ENCODE measurements at places on chromosomes 2 and 18. TPM values are rescaled to one million over a fixed set of nuclear protein-coding genes. Genes with fewer than 3 reads are reported as not detected.

Gene LIMS4
- 10.1 TPM for total RNA-seq

Gene DPYSL5
- 0.23 TPM for total RNA-seq

Gene C2orf81
- total RNA-seq: 5.0 TPM

Gene RRM2
- 18.7 TPM for total RNA-seq

Gene RBKS
- 2.0 TPM for total RNA-seq

Gene MAL
- total RNA-seq: not detected

Gene TLX2
- not detected for total RNA-seq

Gene KCNJ13
- not detected for total RNA-seq

Gene VWC2L
- not detected for total RNA-seq

Gene ITGAV
- 154 TPM for total RNA-seq

Gene UPP2
- total RNA-seq: not detected

Gene SERPINB3
- total RNA-seq: not detected

Gene LDLRAD4
- 34.1 TPM for total RNA-seq

Gene ORC4
- 41.3 TPM for total RNA-seq

DNA sequence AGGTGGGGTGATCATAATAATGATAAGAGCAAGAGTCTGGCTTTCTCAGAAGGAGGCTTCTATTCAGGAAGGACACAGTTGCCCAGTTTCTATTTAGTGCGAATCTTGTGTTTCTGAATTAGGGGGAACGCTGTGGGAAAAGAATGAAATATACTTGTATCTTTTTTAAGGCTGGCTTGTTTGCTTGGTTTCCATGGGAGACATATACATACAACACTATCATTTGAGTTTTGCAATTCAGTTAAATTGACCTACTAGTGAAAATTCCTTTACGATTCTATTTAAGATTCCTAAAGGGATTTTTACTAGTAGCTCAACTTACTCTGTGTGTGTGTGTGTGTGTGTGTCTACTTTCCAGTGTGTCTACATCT lies 24.7 kb upstream of the ANKRD62 start:
- no peak for DNase-seq
- H3K4me3 ChIP-seq: no peak overlapping the region
- H3K27me3 ChIP-seq: peaks cover 1% of the 10 kb centered on the region
- no peaks in the 10 kb centered on the region for H3K36me3 ChIP-seq
- no peaks in the 10 kb centered on the region for H3K4me1 ChIP-seq
- H3K27ac ChIP-seq: no peak overlapping the region

DNA sequence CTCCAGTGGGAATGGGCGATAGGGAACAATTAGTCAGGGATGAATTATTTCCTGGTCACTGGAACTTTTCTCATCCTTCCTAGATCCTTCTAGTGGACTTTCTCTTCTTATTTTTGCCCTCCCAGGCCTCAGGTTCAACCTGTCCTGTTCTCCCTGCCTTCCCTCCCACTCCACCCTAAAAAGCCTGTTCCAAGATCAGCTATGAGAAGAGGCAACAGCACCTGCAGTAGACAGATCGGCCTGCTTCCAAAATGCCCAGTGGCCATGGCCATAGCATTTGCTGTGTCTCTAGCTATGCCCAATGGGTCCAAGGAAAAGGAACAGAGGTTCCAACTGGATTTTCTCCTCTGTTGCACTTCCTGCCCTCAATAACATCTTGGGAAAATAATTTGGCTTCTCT lies 16.5 kb upstream of the KCNF1 start:
- H3K4me1 ChIP-seq: peaks cover 4% of the 10 kb centered on the region
- no peak for DNase-seq
- H3K27ac ChIP-seq: no peak overlapping the region
- H3K36me3 ChIP-seq: no peaks in the 10 kb centered on the region
- H3K27me3 ChIP-seq: no peaks in the 10 kb centered on the region
- H3K4me3 ChIP-seq: no peak overlapping the region

DNA sequence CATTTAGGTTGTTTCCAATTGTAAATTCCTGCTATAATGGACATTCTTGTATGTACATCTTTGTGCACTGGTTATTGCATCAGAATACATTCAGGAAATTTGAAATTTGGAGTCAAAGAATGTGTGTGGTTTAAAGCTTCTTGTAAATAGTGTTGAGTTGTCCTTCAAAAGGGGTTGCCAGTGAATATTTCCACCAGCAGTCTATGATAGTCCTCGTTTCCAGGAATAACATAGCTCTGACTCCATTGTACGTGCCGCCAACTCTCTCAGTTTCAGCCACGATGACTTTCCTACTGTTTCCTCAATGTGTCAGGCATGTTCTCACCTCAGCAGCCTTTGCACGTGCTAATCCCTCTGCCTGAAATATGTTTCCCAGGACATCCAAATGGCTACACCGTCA lies 10.9 kb upstream of the HS6ST1 start:
- H3K36me3 ChIP-seq: no peaks in the 10 kb centered on the region
- H3K4me1 ChIP-seq: peaks cover 2% of the 10 kb centered on the region
- peaks cover 4% of the 10 kb centered on the region for H3K27me3 ChIP-seq
- DNase-seq: no peak

- no peak overlapping the region for H3K27ac ChIP-seq
- H3K36me3 ChIP-seq: no peaks in the 10 kb centered on the region
- H3K27me3 ChIP-seq: peaks cover 1% of the 10 kb centered on the region
These were observed 891 bp upstream of the FTCDNL1 start for GRCh38 chr2:199851883-199852282.

DNA sequence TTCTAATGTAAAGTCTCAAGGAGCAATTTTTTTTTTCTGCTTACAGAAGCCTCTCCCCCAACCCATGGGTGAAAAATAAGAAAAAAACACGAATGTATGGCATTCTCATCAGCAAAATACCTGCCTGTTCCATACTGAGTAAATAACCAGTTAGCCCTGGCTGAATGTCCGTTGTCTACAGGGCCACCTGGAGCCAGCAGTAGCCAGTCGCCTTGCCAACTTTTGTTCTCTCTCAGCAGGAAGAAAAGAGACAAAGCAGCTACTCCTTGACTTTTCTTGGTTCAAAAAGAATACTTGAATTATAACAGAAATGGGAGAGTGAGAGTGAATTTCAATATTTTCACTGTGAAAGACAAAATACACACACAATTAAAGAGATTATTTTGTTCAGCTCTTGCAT lies 532.9 kb upstream of the CRIM1 start:
- no peaks in the 10 kb centered on the region for H3K27me3 ChIP-seq
- H3K4me3 ChIP-seq: no peak overlapping the region
- no peak for DNase-seq

DNA sequence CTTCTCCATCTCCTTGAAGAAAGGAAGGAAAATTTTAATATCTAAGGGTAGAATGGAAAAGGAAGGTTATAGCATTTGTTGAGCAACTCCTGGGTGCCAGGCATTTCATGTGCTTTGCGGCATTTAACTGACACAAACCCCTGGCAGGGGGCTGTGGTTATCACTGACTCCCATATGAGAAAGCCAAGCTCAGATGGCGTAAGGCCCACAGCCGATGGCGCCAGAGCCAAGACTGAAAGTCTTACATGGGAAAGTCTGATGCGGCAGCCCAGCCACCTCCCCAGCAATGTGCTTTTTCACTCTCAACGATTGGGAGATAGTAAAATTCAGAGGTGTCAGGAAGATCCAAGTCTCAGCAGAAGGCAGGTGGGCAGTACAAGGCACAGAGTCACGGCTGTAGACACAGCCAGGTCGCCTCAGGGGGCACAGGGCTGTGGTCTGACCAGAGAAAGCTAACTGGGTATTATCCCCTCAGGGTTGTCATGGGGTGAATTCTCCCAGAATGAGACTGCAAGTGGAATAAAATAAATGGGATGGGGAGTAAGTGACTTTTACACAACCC lies 324.2 kb upstream of the NCKAP5 start:
- DNase-seq: no peak
- no peaks in the 10 kb centered on the region for H3K4me1 ChIP-seq
- peaks cover 7% of the 10 kb centered on the region for H3K27me3 ChIP-seq
- H3K36me3 ChIP-seq: peaks cover 13% of the 10 kb centered on the region
- H3K27ac ChIP-seq: no peak overlapping the region
- no peak overlapping the region for H3K4me3 ChIP-seq

GRCh38 chr2:241559323-241560161 lies 997 bp downstream of the BOK start:
- H3K36me3 ChIP-seq: peaks cover 5% of the 10 kb centered on the region
- H3K4me3 ChIP-seq: peak overlapping the region; percentile 93
- H3K4me1 ChIP-seq: peaks cover 34% of the 10 kb centered on the region
- peak; percentile 49 for DNase-seq

DNA sequence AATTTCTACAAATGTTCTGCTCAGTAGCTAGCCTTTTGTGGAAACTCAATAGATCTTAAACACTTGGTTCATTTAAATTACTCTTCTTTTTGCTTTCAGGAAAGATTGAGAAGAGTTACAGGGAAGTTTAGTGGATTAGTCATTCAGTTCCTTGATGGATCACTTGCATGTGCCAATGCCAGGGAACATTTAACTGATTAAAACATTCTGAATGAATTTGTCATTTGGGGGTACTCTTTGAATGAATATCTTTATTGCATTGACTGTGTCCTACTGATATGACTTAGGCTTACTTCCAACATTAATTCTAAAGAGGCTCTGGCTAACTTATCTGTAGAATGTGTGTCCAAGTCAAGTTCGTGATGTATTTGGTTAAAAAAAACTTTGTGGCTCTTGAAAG lies 199.8 kb downstream of the PLCL1 start:
- H3K27me3 ChIP-seq: no peaks in the 10 kb centered on the region
- no peaks in the 10 kb centered on the region for H3K36me3 ChIP-seq

DNA sequence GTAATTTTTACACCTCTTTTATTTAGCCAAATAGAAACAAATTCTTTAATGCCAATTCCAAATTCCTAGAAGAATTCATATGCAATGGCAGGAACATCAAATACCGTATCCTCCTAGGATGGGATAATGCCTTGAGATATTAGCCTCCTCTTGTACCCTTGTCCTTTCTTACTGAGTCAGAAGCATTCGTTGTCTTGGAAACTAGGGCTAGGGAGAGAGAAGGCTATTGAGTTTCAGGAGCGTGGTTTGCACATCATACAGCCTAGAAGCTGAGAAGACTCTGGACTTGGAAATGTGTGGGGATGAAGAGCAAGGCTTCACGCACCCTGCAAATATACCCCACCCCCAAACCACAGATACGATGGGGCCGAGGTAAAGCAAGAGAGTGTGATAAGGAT lies 300.7 kb downstream of the SP3 start:
- no peaks in the 10 kb centered on the region for H3K36me3 ChIP-seq
- H3K4me3 ChIP-seq: no peak overlapping the region
- no peak for DNase-seq
- no peak overlapping the region for H3K27ac ChIP-seq
- H3K27me3 ChIP-seq: peaks cover 1% of the 10 kb centered on the region
- H3K4me1 ChIP-seq: no peaks in the 10 kb centered on the region

GRCh38 chr2:176187899-176188773 lies at the start of gene HOXD1:
Gene HOXD1, plus strand, starts transcription at chr2:176188668. Its CDS starts 134 bp downstream, at chr2:176188802.
- peak; percentile 65 for DNase-seq
- peaks cover 38% of the 10 kb centered on the region for H3K4me1 ChIP-seq
- H3K4me3 ChIP-seq: peak within 1 kb of the TSS; percentile 94
- peaks cover 9% of the 10 kb centered on the region for H3K36me3 ChIP-seq
- H3K27ac ChIP-seq: peak within 1 kb of the TSS; percentile 69

DNA sequence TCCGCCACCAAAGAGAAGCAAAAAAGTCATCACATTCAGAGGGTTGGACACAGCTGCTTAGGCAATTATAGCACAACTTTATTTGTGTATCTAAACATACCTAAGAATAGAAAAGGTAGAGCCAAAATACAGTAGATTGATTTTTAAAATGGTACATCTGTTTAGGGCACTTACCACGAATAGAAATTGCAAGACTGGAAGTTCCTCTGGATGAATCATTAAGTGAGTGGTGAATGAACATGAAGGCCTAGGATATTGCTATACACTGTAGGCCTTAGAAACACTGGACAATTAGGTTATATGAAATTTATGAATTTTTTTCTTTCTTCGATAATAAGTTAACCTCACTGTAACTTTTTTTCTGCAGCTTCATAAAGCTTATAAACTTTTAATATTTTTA lies 687.0 kb downstream of the BCL11A start:
- no peak for DNase-seq
- H3K4me3 ChIP-seq: no peak overlapping the region
- H3K4me1 ChIP-seq: no peaks in the 10 kb centered on the region
- H3K27ac ChIP-seq: no peak overlapping the region
- H3K36me3 ChIP-seq: no peaks in the 10 kb centered on the region

GRCh38 chr2:15986068-15986560 lies 45.8 kb downstream of the MYCN start:
- H3K36me3 ChIP-seq: no peaks in the 10 kb centered on the region
- H3K27me3 ChIP-seq: peaks cover 6% of the 10 kb centered on the region
- no peak overlapping the region for H3K27ac ChIP-seq

GRCh38 chr2:2663401-2664036 lies 332.4 kb upstream of the MYT1L start:
- no peak for DNase-seq
- no peaks in the 10 kb centered on the region for H3K36me3 ChIP-seq
- H3K4me3 ChIP-seq: no peak overlapping the region
- H3K27me3 ChIP-seq: peaks cover 17% of the 10 kb centered on the region

DNA sequence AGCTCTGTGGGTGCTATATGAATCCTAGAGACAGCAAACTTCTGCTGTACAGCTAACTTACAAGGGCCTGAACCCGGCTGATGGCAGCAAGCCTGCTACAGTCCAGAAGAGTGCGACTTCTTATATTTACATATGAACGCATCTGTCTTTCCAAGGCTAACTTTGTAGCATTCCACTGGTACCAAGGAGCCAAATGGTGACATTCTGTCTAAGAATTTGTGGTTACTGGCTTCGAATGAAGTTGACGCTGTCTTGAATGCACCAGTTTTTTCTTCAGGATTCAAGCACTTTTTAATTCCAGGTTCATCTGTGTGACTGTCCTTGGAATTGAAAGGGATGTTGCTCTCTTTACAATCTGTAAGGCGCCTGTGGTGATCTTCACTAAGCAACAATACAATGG lies 42.4 kb downstream of the THUMPD2 start:
- H3K27me3 ChIP-seq: no peaks in the 10 kb centered on the region
- no peak overlapping the region for H3K4me3 ChIP-seq
- no peak overlapping the region for H3K27ac ChIP-seq

GRCh38 chr2:205370726-205371125 lies 311.6 kb upstream of the NRP2 start:
- H3K36me3 ChIP-seq: no peaks in the 10 kb centered on the region
- peaks cover 2% of the 10 kb centered on the region for H3K27me3 ChIP-seq
- no peak overlapping the region for H3K27ac ChIP-seq

DNA sequence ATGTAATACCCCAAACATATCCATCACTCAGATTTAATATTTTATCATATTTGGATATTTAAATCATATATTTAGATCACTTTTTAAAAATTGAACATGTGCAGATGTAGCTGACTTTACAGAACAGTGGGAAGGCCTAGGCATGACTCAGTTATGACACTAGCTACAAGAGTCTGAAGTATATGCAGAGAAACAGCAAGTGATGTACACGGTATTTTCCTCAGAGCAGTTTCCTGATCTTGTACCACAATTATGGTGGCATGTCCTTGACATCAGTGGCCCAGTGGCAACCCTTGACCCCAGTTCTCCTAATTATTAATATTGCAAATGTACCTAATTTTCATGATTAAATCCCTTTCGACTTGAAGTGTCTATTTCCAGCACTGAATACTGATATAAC lies 28.2 kb downstream of the CDKL4 start:
- no peaks in the 10 kb centered on the region for H3K27me3 ChIP-seq
- H3K4me3 ChIP-seq: no peak overlapping the region
- no peaks in the 10 kb centered on the region for H3K36me3 ChIP-seq
- no peaks in the 10 kb centered on the region for H3K4me1 ChIP-seq
- H3K27ac ChIP-seq: no peak overlapping the region
- DNase-seq: no peak
